ENCODE measurements at places on chromosomes 12 and 14.
A peak's percentile ranks its signal among the peaks of the same experiment; 100 is the strongest.

DNA sequence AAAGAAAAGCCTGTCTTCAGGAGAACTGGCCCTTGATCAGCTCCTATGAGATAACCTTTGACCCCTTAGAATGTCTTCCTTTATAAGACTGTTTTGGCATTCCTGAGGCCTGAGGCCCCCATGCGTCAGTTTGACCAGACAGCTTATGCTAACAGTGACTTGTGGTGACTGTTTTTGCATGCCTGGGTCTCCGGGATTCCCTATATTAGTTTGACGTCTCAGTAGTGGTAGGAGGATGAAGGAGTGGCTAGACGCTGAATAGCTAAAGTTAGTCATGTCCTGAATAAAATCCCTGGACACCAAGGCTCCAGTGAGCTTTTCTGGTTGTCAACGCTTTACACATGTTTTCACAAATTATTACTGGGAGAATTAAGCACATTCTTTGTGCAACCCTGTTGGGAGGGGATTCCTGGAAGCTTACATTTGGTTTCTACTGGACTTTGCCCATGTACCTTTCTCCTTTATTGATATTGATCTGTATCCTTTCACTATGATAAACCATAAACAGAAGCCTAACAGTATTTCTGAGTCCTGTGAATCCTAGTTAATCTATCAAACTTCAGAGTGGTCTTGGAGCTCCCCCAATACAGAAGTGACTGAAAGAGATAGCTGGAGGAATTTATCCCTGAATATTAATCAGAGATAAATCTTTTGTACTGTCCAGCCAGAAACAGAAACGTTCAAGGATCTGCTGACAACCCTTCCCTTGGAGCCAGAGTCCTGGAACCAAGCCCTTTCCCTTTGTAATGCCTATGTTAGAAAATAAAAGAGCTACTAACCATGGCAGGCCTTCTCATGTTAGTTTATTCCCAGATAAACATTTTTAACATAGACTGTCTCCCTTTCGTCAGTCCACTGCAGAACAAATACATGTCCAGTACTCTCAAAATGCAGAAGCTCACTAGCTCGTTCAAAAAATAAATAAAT is 479.2 kb downstream of the RPS29 start:
- no peak for DNase-seq

- DNase-seq = no peak
Observed at GRCh38 chr14:77638771-77639171, 22.3 kb upstream of the SPTLC2 start.

DNA sequence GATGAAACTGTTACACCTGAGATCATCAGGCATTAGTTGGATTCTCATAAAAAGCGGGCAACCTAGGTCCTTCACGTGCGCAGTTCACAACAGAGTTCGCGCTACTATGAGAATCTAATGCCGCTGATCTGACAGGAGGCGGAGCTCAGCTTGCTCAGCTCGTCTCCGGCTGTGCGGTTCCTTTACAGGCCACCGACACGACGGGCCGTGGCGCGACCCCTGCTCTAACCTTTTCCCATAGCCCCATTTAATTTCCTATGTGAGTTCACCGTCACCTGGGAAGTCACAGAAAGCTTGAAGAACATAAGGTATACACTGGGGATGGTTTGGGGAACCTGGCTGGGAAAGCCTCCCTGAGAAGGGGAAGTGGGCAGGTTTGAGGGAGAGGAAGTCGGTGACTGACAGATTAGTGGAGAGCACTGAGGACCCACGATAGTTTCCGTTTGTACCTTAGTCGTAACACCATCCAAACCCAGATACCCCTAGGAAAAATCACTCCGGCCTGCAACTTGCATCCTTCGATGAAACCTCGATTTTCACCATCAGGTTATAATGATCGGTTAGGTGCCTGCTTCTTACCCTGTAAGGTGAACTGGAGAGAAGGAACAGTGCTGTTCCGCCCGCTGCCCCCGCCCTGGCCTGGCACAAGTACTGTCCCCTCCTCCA is 2.8 kb upstream of the AAAS start:
- no peak for DNase-seq

- no peak for DNase-seq
Observed at GRCh38 chr14:51862176-51862796, 1.9 kb downstream of the GNG2 start.

DNA sequence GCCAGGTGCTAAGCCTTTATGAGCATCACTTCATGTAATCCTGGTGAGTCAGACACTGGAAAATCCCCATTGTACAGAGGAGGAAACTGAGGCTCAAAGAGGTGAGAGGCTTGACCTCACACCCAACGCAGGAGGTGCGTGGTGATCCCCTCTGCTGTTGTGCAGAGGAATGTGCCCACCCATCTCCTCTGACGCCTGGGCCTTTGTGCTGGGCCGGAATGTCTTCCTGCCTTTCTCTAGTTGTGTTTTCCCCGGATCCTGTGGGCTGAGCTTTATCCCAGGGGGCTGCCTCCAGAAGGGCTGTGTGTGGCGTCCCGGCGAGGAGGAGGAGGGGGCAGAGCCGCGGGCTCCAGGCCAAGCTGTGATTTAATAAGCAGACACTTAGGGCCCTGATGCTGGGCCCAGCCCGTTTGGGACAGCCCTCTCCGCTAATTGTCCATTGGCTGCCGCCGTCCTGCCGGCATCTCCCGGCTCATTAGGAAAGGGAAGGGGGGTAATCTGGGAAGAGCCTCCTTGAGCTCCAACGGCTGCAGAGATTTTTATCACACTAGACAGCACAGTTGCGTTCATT is 653.6 kb downstream of the MED13L start:
- DNase-seq = no peak

- DNase-seq = no peak
Observed at GRCh38 chr14:100155756-100156616, 3.5 kb downstream of the DEGS2 start.

- DNase-seq = no peak
Observed at GRCh38 chr14:103255555-103255954, 78.5 kb upstream of the EIF5 start.

GRCh38 chr12:106585105-106585520 is 2.3 kb downstream of the RFX4 start:
- DNase-seq = no peak

GRCh38 chr14:50083467-50084337 is 32.7 kb downstream of the VCPKMT start:
- no peak for DNase-seq

DNA sequence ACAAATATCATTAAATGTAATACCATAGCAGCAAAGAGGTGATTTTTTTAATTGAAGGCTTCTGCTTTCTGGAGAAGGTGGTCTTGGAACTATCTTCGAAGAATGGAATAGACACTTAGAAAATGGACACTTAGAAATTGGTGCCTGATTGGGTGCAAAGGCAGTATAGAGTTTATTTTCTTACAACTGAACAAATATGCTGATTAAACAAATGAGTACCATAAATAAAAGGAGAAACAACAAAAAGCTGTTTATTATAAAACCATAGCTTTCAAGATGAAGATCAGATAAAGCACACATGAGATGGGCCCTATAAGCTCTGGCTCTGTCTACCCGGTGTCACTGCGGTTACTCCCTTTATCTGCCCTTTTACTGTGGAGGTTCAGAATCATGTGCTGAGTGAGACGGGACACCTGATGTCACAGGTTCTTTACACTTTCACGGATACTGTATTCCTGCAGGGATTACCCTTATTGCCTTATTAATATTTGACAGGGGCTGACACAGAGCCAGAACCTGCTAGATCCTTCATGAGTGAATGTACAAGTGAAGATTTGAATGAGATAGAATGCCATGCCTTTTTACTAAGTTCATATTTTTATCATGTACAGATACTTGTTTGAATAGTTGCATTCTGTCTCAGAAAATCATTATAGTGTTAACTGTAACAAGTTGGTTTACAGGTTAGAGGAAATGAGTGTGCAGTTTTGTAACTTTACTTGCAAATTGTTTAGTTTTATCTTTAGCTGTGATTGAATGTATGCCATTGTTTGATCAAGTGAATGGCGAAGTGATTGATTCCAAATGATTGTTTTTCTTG is 477.5 kb upstream of the RGS6 start:
- no peak for DNase-seq

DNA sequence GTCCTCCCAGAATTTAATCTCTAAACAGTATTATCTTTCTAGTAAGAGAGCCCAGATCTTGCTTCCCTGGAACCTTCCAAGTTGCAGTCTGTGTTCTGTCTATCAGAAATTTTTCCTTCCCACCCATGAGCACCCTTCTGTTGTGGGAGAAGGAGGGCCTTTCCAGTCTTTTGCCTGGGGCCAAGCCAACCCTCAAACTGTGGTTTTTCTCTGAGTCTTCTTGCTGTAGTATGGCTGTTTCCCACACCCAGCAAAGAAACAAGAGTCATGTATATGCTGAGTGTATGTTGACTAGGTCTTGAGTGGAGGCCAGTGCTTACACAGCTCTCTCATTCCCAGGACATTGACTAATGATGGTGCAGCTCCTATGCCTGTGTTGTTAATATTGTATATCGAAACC is 104.5 kb downstream of the TGFB3 start:
- no peak for DNase-seq

- DNase-seq = peak; percentile 87
Observed at GRCh38 chr14:54805445-54806322, 96.9 kb downstream of the GCH1 start.

- no peak for DNase-seq
Observed at GRCh38 chr12:10111451-10111850, 12.7 kb upstream of the CLEC1A start.

DNA sequence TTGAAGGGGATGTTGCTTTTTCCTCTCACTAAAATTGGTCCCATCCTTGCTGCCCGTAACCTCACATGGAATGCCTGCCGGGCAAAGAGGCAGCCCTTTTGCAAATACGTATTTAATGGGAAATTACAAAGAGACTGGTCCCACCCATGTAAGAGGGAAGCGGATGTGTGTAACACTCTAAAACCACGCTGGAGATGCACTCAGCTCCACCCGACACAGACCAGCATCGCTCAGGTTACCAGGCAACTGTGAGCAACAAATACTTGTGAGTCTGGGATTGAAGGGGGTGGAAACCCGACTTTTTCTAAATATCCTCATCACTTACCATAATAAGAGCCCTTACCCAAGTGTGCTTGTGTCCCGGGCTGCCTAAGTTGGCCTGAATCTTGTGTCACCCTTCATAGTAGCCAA is 47.7 kb downstream of the ELK3 start:
- no peak for DNase-seq

GRCh38 chr12:48302161-48302911 is 48.4 kb downstream of the ZNF641 start:
- DNase-seq = no peak

- no peak for DNase-seq
Observed at GRCh38 chr14:104551851-104552737, 27.5 kb upstream of the C14orf180 start.

- DNase-seq = peak; percentile 53
Observed at GRCh38 chr12:107091989-107092641, 1.2 kb downstream of the CRY1 start.

DNA sequence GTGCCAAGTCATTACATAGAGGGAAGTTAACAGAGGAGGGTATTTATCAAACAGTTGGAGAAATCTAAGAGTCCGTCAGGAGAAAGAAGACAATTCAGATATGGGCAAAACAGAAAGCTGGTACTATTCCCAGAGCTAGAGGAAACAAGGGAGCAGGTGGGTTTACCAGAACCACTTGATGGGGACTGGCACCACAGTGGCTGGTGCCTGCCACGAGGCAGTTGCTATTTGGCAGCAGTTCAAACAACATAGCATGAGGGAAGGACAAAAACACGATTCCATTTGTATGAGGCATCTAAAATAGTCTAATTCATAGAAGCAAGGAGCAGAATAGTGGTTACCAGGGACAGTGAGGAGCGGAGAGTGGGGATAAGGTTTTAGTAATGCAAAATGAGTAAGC is 24.6 kb upstream of the KLRD1 start:
- peak; percentile 78 for DNase-seq

GRCh38 chr12:19998961-19999804 is 369.2 kb upstream of the PDE3A start:
- DNase-seq = no peak

DNA sequence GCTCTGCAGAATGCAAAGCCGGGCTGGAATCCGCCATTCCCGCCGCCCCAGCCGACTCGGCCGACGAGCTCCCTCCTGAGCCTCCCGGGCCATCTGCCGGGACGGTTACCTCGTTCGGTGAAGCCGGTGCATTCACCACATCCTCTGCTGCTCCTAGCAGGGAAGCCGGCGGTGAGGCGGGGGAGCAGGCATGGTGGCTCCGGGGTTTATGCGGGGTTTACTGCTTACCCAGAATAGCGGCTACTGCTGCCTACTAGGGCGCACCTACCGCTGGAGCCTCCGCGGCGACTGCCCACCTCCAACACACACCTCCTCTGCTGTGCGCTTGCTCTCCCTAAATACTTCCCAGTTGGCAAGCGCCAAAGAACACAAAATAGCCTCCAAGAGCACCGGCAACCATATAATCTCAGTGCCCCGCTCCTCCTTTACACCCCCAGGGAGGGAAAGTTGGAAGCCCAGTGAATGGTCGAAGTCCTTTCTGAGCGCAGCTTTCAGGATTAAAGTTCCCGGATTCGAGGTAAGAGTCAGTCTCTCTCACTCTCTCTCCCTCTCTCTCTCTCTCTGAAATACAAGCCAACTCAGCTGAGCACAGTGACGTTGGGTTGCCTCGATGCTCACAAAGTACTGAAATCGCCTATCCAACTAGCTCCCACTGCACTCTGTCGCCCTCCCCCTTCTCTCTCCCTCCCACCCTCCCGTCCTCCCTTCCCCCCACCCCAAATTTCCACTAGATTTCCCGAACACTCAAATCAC is at the start of gene TBX5:
TBX5 (minus strand) TSS at position 626 of the 753 bp plus-strand sequence. CDS start 2,246 bp downstream, outside the sequence.
- DNase-seq = peak; percentile 2

DNA sequence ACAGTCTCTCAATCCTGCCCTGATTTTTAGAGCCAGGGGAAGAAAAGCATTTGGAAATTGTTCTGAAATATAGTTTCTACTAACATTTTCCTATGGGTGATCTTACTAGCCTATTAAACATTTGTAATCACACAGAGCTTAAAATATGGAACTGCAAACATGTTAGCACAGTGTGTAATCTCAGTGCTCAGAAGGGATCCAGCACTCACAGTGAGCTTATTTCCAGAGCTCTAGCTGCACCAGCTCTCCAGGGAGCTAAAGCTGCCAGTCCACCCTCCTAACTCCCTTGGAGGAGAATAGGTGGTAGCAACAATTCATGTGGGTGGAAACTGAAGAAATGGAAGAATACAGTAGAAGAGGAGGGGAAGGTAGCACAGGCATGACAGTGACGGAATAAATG is 64.9 kb upstream of the SYT1 start:
- no peak for DNase-seq

- DNase-seq = peak; percentile 82
Observed at GRCh38 chr14:36513451-36514277, 6.4 kb downstream of the NKX2-1 start.

GRCh38 chr14:24311837-24312615 is 724 bp downstream of the LTB4R start:
- DNase-seq = no peak

Data from NCI-H1092 (cell line).